AML-193 (cell line): ENCODE measurements at places on chromosomes 12 and 14.

- no peak for DNase-seq
Measured at GRCh38 chr12:82855872-82856271, 169.2 kb downstream of the TMTC2 start.

DNA sequence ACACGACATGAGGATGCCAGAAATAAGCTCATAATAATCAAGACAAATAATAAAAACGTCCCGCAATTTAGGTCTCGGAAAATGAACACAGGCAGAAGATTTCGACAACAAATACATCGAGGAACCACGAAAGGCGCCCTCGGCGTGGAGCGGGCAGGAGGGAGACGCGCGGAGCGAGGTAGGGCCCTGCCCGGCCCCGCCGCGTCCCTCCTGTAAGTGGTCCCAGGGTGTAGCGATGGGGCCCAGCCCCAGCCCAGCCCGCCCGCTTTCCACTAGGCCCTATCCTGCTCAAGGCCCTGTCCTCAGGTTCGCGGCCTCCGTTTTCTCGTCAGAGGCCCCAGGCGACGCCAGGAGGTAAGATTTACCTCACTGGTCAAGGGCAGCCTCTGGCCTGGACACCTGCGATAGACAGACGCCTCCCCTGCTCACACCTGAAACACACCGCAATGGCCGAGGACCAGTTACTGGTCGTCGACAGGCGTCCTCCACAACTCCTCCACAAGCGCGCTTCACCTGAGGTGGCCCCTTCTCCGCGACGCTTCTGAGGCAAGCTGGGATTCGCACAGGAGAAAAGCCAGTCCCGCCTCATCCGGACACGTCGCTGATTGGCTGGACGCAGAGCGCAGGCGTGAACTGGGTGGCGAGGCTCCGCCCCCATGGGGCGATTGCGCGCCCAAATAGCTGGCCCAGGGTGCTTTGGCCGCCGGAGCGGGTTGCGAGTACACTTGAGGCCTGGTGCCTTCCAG lies at the start of gene SYCP3:
SYCP3 (minus strand) TSS at position 543 of the 746 bp plus-strand sequence. CDS start 1,527 bp downstream, outside the sequence.
- DNase-seq, result no peak

DNA sequence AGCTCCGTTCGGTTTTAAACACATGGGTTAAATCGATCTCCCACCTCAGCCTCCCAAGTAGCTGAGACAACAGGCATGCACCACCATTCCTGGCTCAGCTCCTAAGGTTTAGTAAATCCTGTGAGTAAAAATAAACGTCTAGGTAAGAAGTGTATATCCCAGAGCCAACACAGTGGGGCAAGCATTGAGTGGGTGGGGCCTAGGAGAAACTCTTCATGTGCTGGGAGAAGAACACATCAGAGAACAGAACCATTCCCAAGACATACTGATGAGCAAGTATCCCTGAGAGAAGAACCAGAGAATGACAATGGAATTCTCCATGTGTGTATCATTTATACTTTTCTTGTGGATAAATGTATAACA lies 86.3 kb downstream of the SEC23A start:
- no peak for DNase-seq

GRCh38 chr14:61839507-61839906 lies 77.3 kb downstream of the SNAPC1 start:
- DNase-seq, result no peak

DNA sequence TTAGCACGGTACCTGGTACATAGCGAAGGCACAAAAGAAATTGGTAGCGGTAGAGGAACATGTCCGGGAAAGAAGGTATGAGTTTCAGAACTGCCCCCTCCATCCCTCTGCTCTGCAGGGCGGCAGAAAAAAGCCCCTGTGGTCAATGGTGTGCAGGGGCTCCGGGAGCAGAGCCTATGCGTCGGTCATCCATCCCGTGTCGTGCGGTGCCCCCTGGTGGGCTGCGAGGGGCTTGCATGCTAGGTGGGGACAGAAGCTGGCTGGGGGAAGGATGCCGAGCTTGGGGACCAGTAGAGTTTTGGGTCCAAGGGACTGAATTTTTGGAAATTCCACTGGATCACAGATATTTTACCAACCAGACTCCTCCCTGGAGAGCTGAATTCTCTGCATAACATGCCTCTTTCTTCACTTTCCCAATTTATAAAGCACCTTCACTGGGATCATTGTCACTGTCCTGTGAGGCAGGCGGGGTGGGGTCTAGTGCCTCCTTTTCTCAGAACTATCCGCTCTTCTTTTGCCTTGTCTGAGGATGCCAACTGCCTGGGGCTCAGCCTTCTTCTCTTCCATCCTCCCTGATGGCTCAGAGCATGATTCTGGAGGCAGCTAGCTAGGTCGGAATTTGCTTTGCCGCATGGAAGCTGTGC lies 148.7 kb downstream of the SMOC1 start:
- no peak for DNase-seq

DNA sequence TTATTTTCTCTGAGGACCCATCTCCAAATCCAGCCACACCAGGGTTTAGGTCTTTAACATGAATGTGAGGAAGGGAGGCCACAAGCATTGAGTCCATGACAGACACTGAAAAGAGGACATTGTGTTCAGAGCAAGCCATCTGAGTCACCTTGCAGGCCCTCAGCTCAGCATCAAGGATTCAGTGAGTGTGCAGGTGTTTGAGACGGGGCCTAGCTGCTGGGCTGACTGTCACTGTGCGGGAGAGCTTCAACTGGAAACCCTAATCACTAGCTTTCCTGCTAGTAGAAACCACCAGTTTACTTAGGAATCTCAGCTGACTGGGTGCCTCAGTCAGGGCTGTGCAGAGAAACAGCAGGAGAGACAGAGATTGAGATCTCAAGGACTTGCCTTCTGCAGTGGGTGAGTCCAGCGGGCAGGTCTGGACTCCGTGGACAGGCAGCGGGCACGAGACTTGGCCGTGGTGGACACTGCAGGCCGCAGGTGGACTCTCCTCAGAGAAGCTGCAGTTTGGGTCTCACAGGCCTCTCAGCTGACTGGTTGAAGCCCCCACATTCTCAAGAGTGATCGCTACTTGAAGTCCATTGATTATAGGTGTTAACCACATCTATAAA lies 86.1 kb upstream of the DYNC1H1 start:
- no peak for DNase-seq

DNA sequence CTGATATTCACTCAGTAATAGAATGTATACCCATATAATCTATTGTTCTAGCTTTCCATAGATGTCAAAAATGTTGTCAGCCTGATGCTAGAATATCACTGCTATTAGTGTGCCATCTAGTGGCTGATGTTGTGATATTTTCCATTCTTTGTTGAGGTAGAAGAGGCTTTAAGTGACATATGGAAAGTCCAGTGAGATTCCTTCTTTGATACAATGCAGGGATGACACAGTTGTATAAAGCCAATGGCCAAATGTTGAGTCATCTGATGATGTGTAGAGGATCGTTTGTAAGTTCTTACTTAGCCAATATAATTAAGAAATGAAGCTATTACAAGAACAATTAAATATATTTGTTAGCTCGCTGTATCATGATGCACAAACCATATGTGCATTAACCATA lies 58.1 kb upstream of the PCED1B start:
- DNase-seq, result peak; percentile 46

DNA sequence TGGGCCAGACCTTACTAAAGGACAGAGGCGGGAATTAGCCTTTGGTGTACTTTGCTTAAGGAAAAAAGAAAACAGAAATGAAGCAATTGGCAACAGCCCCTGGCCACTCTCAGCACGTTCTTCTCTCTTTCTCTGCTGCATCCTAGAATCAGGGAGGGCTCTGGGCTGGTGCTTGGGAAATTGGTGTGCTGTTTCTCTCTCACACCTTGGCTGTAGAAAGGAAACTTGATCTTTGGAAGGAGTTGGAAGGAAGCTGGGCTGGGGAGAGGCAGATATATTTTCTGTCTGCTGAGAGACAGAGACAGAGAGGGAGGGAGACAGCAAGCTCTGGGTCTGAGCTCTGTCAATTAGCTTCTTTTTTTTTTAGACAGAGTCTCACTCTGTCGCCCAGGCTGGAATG lies 27.4 kb downstream of the NOS1 start:
- no peak for DNase-seq

GRCh38 chr14:35240231-35240630 lies 52.0 kb upstream of the PSMA6 start:
- no peak for DNase-seq
